Smooth muscle cell of trachea (primary cell): ENCODE measurements at places on chromosomes 6 and 20. TPM values are rescaled to one million over a fixed set of nuclear protein-coding genes. Genes with fewer than 3 reads are reported as not detected.

The ADA gene
- 2.6 and 12.2 TPM in 2 replicates for total RNA-seq

The ZNF334 gene
- 1.6 and 2.5 TPM in 2 replicates for total RNA-seq

The CAGE1 gene
- 0.17 TPM in 1 of 2 replicates, not detected in the other for total RNA-seq

The REM1 gene
- not detected in 2 replicates for total RNA-seq

The DZANK1 gene
- 0.83 and 1.3 TPM in 2 replicates for total RNA-seq

The RAB44 gene
- under 0.01 TPM in 2 replicates for total RNA-seq

The GTSF1L gene
- total RNA-seq = not detected in 2 replicates

The FOXS1 gene
- not detected in 2 replicates for total RNA-seq

The KIAA1755 gene
- 4.1 and 4.3 TPM in 2 replicates for total RNA-seq

The AKAP7 gene
- 3.1 and 3.8 TPM in 2 replicates for total RNA-seq

The BTNL2 gene
- total RNA-seq = not detected in 2 replicates

The FOXF2 gene
- total RNA-seq = 55.7 and 70.8 TPM in 2 replicates

The SH3BGRL2 gene
- total RNA-seq = 3.1 and 3.8 TPM in 2 replicates
